ENCODE measurements at places on chromosomes 2 and 18.

DNA sequence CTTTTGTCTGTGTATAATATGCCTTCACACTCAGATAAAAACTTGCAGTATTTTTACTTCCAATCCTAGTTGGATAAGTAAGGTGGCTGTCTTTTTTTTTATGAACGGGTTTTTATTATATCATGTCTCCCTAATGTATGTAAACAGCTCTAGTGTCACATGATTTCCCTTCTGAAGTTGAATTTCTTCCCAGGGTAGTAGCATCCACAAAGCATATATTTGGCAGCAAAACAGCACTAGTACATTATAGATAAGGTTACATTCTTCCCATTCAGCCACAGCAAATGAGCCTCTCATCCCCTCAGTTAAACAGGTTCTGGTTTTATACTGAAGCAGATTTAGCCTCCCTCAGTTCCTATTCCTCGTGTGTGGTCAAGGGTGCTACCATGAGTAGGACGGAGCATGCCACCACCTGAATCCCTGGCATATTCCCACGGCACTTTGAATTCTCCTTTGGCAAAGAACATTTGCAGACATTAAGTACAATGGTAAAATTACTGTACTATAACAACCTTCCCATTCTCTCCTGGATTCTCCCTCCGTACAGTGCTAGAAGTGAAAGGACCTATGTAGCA lies 15.4 kb upstream of the DTNA start:
- DNase-seq: no peak

- no peak for DNase-seq
Measured at GRCh38 chr2:189116087-189116486, 63.5 kb downstream of the COL5A2 start.

DNA sequence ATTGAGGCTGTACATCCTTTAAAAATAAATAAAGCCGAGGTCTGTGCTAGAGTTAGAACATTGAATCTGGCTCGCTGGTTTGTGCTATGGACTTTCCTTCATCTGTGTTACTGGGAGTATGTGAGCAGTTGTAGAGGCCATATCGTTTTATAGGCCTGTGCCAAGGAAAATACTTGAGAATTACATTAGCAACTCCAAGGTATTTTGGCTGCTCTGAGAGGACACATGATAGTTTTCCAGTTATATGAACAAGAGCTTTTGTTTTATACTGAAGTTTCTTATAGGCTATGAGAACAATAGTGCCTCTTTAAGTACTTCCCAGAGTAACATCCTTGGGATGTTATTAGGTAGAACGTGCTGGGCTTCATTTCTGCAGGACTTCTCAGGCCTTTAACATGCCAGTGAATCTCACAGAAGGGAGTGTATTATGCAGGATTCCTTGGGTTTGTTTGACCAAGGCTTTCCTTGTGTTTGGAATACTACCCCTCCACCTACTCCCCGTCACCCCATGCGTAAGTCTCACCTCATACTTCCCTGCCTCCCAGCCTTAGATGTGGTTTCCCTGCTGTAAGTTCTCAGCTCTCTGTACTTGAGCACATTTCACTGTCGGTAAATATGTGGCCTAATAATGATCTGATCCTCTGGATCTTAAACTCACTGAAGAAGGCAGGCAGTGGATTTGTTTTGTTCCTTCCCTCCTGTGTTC lies 21.0 kb downstream of the TCF7L1 start:
- no peak for DNase-seq

DNA sequence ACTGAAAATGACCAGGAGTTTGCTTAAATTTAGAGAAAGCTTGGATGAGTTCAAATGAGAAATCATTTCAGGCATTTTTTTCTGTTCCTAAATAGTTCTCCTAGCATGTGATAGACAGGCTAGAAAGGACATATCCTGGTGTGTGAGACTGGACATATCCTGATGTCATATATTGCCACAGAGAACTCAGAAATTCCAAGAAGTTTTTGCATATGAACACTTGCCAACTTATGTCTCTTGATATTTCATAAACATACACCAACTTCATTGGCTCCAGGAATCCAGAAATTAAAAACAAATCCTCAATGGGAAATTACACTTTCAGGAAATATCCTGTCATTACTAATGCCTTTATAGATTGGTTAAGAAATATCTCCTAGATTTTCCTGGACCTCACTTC lies 2.9 kb upstream of the SERPINB4 start:
- peak; percentile 7 for DNase-seq

GRCh38 chr2:234564699-234565098 lies 67.8 kb upstream of the ARL4C start:
- DNase-seq: no peak

DNA sequence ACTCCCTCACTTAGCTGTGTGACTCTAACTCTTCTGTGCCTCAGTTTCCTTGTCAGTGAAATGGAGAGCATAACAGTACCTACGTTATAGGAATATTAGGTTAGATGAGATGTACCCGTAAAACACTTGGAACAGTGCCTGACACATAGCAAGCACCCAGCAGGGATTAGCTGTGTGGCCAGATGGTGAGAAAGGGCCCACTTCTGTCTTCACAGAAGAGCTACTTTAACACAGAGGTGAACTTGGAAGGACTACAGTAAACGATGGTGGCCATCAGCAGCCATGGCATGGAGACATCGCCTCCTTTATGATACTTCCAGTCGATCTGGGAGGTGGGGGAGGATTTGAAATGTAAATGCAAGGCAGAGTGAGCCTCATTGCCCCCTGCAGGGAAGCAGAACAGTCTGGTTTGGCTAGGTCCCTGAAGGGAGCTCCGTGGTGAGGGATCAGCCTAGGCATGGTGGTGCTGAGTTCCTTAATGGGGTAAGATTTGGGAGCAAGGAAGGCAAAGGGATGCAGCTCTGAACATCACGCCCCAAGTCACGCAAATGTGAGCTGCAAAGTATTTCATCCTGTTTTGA lies 101.7 kb upstream of the ALPP start:
- DNase-seq: no peak

- no peak for DNase-seq
Measured at GRCh38 chr2:51994123-51994763, 962.3 kb upstream of the NRXN1 start.

- DNase-seq: no peak
Measured at GRCh38 chr2:11495844-11496681, 30.1 kb upstream of the E2F6 start.

DNA sequence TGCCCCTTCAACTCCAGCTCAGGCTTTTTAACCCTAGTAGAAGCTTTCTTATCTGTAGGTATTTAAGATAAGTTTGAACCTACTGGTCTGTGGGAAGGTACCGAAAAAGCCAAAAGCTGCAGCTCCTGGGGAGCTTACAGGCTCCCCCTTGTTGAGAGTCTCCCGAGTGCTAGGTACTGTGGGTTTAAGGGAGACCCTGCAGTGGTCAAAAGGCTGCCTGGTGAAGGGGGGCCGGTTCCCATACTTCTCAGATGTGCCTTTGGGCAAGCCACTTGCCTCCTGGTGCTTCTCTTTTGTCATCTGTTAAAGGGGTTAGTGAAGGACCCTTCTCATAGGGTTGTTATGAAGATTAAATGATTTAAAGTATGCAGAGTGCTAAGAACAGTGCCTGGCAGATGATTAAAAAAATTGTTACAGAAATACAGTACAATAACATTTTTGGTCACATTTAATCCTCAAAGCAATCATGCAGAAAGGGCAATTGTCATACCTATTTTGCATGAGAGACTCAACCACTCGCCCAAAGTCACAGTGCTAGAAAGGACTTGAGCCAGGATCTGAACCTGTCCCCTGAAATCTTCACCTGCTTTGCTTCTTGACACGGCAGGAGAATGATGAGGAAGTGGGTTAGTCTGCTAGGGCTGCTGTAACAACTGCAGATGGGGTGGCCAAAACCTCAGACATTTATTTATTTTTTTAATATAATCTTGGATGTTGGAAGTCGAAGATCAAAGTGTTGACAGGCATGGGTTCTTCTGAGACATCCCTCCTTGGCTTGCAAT lies 62.5 kb downstream of the NEDD4L start:
- no peak for DNase-seq

DNA sequence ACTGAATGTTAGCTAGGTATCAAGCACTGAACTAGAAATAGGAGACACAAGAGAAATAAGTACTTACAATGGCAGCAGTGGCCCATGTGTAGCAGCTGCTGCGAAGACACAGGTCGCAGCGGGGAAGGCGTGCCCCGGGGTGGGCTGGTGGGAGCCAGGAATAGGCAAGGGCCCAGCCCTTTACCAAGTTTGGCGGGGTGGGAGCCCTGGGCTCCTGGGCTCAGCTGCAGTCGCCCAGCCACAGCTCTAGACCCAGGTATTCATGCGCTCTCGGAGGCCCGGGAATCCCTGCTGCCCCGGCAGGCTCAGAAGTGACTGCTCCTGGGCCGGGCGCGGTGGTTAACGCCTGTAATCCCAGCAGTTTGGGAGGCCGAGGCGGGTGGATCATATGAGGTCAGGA lies 1287.3 kb downstream of the CNTNAP5 start:
- DNase-seq: no peak

DNA sequence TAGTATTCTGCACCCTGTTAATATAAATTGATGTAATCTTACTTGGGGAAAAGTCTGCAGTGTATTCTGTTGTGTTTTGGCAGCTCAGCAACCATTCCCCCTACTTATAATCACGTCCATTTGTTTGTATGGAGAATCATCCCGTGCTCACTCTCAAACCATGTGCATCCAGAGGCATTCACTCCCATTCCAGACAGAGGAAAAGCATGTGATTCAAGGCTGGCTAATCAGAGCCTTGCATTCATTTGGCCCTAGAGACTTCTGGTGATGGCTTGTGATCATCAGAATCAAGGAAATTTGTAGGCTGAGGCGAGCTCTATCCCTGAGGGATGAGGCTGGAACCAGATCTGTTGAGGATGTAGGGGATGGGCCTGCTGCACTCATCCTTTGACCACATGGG lies 5.1 kb upstream of the WIPF1 start:
- DNase-seq: no peak

DNA sequence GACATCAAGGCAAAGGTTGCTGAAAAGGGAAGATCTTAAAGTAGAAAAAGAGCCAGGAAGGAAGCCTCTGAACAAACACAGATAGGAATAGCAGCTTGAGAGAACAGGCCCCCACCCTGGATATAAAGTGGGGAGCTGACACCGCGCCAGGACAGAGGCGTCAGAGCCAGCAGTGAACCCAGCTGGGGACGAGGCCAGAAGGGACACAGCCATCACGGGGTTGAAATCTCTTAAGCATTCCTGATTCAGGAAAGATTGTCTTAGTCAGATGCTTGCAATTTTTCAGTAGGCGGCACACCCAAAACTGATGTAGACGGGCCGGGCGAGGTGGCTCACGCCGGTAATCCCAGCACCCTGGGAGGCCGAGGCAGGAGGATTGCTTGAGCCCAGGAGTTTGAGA lies 93.8 kb upstream of the PHLPP1 start:
- no peak for DNase-seq

DNA sequence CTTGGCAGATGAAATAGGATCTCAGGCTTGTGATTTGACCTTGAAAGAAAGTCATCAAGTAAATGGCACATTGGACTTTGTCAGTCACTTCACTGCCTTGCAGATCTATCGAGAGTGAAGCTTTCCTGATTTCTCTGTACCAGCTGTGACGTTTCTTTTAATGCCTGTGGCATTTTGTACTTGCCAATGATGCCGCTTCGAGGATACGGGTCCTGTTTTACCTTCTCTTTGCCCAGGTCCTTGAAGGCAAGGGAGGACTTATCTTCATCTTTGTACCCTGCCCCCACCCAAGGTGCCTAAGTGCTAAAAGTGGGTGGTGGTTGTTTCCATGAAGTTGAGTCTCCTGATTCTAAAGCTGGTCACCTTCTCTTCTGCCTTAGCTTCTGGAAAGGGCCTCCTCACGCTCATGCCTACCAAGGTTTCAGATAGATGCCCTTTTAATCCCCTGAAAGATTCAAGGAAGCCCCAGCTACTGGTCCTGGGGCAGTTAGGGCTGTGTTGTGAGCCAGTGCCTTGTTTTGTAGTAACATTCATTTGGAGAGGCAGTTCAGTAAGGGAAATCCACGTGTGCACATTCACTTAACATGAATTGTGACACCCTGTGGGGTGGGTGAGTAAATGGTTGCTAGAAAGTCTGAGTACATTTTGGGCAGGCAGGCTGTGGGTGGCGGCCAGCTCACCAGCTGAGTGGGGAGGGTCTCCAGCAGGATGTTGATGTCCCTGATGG lies 6.1 kb downstream of the LBH start:
- DNase-seq: no peak

DNA sequence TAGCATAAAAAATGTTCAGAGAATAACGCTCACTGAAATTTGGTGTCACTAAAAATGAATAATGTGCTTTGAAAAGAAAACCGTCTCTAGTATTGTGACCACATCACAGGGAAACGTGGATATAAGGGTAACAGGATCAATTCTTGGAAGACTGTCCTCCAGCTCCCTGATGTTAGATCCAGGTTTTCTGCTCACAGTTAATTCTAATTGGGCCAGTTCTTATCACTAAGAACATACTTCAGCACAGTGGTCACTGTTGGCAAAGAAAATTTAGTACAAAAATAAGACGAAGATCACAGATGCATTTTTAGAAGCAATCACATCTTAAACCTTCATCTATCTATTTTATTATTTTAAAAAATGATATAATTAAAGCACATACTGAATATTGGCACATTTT lies 57.0 kb upstream of the CD226 start:
- DNase-seq: no peak

DNA sequence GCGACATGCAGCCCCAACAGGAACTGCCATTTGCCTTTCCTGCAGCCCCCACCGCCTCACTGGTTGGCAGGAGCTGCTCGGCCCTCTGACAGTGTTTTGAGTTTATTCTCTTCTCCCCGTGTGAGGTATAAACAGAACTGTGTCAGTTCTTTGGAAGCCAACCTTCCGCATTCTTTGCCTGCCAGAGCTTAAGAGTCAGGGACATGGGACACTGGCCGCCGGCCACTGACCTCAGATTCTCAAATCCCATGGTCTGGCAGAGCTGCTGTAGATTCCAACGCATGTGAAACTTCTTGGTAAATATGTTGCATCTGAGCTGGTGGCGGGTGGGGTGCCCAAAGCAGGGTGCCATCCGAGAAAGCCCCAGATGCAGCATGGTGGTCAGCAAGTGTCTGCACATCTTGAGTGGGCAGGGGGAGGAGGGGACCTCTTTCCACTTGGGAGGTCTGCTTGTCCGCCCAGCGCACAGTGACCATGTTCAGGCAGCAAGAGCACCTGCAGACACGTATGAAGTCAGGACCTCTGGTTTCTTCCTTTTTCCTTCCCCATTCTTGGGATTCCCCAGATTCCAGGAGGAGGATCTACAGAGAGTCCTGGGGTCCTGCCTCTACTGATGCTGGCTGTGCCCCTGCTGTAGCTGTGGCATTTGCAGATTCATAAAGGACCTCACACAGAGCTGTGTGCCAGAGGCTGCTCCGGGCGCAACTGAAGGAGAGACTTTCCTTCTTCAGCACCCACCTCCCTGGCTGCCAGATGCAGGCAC lies 23.8 kb downstream of the ASB18 start:
- no peak for DNase-seq

- no peak for DNase-seq
Measured at GRCh38 chr2:158394453-158394852, 62.1 kb downstream of the CCDC148 start.

DNA sequence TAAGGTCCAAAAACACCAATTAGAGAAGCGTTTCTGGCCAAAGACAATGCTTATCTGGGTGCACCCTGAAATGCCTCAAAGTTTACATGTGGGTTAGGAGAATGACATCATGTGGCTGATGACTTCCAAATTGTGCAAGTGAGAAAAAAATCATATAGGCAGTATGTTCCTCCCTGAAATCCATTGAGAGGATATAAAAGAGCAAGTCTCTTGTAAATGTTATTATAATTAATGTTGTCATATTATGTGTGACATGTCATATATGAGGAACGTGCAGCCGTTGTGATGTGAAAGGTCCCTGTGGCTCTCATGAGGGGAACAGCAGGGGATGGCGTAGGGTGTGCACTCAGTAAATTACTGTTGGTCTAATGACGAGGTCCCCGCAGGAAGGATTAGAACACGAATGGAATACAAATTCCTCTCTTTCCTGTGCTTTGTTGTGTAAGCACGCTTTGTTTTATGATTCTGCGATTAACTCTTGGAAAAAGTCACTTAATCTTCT lies 290.8 kb downstream of the PRKCE start:
- peak; percentile 59 for DNase-seq

All from inflammatory macrophage treated with lipopolysaccharide for 1 hour (primary cell).